ENCODE measurements at places on chromosomes 1 and 21. TPM values are rescaled to one million over a fixed set of nuclear protein-coding genes. Genes with fewer than 3 reads are reported as not detected.

The ACTL8 gene
- polyA plus RNA-seq = 0.07 TPM

The LYPLAL1 gene
- polyA plus RNA-seq = 12.6 TPM

The TRIM58 gene
- not detected for polyA plus RNA-seq

The TNFSF18 gene
- 8.8 TPM for polyA plus RNA-seq

The TUFT1 gene
- polyA plus RNA-seq = 18.1 TPM

The SNX7 gene
- 36.4 TPM for polyA plus RNA-seq

DNA sequence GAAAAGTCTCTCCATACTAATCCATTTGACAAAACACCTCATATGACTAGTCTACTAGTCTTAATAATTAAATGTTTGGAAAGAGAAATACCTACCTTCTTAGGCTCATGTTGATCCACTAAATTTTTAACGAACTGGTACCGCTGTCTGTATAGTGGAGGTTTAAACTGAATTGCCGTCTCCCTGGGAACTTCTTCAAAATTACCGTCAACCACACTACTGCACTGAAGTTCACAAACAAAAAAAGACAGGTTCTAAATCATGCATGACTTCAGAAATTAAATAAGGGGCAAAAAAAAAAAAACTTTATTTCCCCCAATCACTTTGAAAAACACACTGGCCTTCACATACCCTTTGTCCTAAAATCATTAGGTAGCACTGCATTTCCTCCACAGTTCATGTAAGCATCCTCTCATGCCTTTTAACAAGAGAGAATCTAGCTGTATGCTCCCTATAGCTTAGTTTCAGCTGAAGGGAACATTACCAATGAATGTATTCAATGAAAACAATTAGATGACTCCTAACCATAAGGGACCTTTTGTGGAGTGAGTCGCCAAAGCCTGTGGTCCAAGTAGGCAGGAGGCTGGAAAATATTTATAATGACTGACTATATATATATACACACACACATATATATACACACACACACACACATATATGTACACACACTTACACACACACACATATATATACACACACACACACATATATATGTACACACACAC, 3.4 kb downstream of the HENMT1 start:
- no peak for DNase-seq

GRCh38 chr21:36437745-36438128, 42.2 kb downstream of the CLDN14 start:
- DNase-seq = peak; percentile 40

GRCh38 chr1:57887964-57888491, 464.2 kb upstream of the DAB1 start:
- no peak for DNase-seq

- no peak for DNase-seq
Observed at GRCh38 chr1:228308628-228309325, 97.9 kb downstream of the TRIM11 start.

GRCh38 chr1:237913345-237913744, 22.6 kb upstream of the ZP4 start:
- no peak for DNase-seq

DNA sequence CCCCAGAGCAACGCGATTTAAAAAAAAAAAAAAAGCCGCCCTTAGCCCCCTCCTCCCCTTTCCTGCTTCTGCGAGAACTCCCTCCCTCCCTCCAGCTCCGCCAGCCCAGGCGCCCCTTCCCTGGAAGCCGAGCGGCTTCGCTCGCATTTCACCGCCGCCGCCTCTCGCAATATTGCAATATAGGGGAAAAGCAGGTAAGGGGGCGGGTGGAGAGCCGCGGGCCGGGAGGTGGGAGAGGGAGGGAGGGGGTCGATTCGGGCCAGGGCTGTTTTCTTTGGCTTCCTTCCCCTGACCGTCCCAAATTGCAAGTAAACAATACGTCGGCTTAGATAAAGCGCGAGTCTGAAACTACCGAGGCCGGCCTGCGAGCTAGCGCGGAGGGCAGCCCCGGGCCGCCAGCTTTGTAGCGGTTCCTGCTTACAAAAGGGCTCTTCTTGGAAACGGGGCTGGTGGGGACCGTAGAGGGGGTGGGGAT, 408 bp downstream of the LMO4 start:
- DNase-seq = no peak

DNA sequence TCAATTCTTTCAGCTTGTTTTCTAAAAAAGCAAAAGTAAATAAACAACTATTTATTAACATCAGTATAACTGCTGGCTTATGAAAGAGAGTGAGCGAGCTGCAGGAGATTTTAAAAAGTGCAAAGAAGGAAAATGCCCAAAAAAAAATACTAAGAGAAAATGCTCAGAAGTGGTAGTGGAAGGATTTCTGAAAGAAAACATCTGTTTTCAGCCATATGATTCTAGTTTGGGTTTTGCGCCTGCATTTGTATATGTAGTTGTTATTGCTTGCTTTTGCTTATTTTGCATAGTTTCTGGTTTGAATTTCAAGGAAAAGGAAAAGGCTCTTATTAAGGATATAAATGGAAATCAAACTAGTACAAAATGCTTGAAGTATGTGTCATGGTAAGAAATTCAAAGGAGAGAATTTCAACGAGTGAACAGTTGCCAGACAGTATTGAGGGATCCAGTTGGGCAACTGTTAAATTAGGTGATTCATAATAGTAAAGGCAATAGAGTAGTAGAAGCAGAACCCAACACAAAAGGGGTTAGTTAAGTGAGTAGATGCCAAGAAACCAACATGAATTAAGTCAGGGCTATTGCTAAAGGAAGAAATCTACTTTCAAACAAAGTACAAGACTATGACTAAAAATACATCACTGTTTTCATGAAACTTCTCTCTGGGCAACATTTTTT, 1.2 kb downstream of the GBP5 start:
- DNase-seq = peak; percentile 70

- no peak for DNase-seq
Observed at GRCh38 chr1:160978510-160978927, 23.9 kb upstream of the ITLN2 start.

GRCh38 chr1:41533016-41533730, 48.7 kb upstream of the EDN2 start:
- no peak for DNase-seq

- no peak for DNase-seq
Observed at GRCh38 chr1:229972600-229973296, 94.3 kb upstream of the GALNT2 start.

DNA sequence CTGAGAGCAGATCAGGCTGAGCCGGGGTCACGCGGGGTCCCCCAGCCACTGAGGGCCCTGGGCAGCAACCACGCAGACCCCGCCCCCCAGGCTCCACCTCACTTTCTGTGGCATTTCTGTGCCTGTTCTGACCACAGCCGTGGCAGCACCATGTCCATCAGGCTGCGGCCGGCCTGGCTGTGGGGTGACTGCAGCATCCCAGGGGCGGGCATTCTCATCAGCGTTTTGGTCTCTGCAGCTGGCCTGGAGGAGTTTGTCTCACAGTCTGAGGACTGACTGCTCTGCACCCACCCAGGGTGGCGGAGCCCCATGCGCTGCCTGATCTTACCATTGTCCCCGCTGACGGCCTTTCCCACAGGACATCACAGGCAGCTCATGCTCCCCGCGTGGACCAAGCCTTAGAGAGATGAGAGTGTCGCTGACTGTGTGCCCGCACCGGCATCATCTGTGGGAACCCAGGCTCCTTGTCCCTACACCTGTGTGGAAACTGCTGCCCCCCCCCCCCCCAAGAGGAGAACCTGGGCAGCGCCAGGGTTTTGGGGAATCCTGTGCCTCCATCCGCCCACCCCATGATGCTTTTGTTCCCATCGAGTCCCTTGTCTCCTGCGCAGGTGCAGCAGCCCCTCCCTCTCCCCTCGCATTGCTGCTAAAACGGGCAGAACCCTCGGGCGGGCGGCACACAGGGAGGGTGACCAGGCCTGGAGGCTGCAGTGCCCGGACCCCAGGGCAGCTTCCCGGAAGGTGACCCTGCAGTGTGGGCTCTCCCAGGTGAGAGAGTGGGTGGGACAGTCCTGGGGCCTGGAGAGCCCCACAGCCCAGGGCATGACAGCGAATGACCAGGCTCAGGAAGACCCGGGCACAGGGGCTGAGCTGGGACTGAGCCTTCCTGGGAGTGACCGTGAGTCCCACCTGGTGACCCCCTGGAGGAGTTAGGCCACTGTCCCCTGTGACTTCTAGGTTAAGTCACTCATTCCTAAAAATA, 1.8 kb downstream of the KRTAP10-1 start:
- no peak for DNase-seq
